Stimulated activated effector memory CD8-positive, alpha-beta T cell treated with anti-CD3 and anti-CD28 coated beads, Interleukin-12 subunit alpha, Interleukin-12 subunit beta, amount 100 ng/mL, for 72 hours (primary cell): ENCODE measurements at places on chromosomes 5 and 9.

DNA sequence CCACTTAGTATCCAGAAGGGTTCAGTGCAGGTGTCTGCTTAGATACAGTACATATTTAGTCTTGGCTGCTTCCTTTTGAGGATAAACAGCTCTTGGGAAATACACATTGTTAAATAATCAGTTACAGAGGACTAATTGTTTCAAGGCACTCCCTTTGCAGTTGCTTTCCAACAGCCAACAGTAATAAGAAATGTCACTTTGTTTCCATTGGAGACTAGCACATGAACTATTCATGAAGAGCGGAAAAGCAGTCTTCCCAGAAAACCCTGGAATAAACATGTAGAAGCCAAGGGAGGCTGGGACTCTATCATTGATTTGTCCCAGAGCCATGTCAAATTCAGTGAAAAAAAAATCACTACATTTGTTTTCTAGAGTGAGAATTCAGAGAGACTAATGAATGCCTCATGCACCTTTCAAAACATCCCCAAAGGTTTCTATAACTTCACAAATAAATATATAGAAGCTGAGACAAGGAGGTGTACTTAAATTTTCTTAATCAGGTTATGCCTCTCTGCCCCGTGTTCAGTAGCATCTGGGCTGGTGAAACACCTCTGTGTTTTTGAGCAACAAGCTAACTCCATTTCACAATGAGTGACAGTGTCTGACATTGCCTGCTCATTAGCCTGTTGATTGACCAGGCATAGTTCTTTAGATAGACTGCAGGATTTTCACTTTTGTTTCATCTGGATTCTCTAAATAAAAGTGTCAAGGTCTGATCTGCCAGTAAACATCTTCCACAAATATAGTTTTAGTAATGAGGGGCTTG, 271.5 kb downstream of the ARRDC3 start:
- DNase-seq: no peak

GRCh38 chr5:132785365-132785764, 8.3 kb upstream of the SEPTIN8 start:
- DNase-seq: no peak

GRCh38 chr5:177162379-177162778, 28.8 kb downstream of the NSD1 start:
- no peak for DNase-seq

DNA sequence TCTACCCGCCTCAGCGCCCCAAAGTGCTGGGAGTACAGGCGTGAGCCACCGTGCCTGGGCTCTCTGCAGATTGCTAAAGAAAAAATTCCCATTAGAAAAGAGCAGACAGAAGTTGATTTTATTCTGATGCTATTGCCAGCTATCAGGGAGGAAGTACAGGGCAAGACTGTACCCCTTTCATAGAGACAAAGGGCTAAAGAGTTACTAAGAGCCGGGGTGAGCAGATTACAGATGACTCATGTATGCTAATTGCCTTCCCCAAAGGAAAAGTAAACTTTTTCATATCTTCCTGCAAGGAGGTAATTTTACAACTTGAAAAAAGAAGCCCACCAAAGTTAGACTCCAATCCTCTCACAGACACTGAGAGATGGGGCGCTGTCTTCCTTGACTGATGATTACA, 42.3 kb upstream of the MCTP1 start:
- DNase-seq: no peak

DNA sequence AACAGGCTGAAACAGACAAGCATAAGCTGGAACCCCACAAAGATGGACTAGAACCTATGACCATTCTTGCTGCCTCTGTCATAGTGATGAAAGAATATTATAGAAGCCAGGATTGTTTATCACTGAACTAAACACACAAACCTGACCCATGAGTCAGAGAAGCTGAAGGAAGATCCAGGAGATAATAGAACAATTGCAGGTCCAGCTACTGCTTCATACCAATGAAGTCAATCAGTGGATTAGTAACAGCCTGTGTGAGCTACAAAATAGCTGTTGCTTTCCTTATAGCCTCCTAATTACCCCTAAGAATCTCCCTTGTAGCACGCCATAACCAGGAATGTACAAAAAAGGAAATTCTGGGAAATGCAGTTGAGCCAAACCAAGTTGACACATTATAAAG, 459.9 kb upstream of the ZNF462 start:
- DNase-seq: no peak

- no peak for DNase-seq
Measured at GRCh38 chr9:35273591-35273990, 111.8 kb downstream of the UNC13B start.

DNA sequence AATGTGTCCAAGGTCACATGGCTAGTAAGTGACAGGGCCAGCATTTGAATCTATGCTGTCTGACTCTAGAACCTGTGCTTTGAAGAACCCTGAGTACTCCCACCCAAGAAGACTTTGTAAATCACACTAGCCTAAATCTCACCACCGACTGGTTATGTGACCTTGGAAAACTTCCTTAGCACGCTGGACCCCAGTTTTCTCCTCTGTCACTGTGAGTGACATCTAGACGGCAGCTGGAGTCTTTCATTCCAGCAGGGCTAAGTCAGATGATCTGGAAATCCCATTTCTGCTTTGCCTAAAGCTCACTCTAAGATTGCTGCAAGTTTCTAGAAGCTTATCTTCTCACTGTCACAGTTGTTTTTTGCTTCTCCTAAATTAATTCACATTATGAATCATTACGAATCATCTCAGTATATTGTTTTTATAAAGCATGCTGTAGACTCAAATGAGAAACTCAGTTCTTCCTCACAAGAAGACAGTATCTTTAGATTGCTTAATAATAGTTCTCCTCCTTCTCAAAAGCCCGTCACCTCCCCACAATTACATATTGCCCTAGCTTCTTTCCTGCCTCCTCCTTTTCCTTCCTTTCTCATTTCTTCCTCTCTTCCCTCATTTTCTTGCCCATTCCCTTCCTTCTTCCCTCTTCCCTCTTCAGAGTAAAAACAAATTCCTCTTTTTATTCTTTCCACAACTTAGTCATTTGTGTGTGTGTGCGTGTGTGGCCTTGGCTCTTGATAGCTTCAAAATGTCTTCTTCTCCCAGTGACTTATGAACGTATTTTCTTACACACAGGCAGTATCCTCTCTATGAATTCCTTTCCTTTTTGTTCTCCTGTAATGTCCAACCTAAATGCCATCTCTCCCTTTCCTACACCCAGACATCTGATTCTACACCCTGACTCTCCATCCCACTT, 16.8 kb downstream of the ALDOB start:
- no peak for DNase-seq

GRCh38 chr9:23829580-23830475, 3.8 kb upstream of the ELAVL2 start:
- no peak for DNase-seq

DNA sequence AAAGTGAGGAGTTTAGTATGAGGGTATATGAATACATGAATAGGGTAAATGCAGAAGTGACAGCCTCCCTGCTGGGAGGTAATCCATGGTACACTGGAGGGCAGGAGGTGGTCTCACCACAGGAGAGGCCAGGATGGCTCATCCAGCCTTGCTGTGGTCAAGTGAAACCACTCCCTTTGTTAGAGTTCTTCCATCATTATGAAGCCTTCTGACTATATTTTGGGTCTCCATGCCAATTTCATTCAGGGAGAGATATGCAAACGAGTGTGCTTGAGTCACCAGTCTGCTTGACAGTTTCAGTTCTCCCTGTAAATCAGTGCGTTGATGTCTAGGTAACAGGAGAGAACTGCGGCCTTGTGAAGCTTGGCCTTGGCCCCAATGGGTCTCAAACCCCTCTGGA, 16.4 kb downstream of the PPP3R2 start:
- no peak for DNase-seq

DNA sequence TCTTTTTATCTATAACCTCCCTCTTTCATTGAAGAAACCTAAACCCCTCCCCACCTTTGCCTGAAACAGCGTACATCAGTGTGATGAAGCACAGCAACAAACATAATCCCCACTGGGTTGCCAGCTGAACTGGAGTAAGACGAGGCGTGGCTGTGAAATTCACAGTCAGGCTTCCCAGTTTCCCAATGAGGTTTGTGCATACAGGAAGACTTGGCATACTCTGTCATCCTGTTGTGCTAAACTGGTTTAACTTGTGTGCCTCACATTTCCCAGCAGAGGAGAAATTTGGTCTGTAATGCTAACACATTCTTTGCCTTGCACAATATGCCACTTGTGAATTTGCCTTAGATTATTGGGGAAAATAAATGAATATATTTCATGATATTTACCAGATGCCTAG, 121.5 kb downstream of the SV2C start:
- no peak for DNase-seq

DNA sequence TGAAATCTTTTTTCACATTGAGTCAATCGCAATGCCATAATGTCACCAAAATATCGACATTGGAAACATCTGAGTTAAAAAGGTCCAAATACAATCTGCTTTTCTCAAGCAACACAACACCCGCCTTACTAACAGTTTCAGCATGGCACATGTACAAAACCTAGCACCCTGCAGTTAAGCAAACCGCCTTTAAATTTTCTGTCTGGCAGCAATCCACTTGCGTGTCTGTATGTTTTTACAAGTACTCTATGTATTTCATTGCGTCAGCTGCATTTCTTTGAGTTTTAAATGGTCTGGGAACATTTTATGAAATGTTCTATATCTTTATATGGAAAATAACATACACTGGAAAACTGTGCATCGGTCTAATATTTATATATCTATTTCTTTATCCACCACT, 134.6 kb downstream of the DENND1A start:
- DNase-seq: no peak
